ENCODE measurements at places on chromosomes 2 and 18.

- no peak for DNase-seq
Observed at GRCh38 chr2:130339885-130340745, 2.6 kb upstream of the IMP4 start.

DNA sequence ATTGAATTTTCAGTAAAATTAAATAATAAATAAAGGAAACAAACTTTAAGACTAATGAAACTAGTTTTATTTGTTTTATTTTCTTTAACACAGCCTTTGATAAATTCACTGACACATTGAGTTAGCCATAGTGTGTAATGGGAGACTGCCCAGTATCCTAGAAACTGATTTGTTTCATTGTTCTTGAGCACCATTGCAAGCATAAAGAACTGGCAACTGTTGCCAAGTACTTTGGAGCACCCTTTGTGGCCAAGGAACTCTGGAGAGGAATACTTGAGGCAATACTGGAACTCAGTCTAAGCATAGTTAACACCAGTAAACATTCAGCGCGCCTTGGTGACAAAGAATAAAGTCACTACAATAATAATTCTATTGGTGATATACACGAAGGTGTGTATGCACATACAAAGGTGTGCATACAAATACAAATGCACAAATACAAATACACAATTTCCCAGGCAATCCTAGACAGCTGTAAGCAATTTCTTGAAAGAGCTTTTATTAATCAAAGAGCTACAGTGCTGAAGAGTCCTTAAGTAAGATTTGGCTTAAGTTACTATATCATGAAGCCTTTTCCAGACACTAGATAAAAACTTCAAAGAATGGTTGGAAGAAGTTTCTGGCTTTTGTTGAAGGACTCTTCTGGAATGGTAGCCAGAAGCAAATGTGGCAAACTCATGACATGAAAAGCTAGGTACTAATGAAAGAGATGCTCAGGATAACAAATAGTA lies 1371.2 kb downstream of the LRP1B start:
- DNase-seq: no peak

DNA sequence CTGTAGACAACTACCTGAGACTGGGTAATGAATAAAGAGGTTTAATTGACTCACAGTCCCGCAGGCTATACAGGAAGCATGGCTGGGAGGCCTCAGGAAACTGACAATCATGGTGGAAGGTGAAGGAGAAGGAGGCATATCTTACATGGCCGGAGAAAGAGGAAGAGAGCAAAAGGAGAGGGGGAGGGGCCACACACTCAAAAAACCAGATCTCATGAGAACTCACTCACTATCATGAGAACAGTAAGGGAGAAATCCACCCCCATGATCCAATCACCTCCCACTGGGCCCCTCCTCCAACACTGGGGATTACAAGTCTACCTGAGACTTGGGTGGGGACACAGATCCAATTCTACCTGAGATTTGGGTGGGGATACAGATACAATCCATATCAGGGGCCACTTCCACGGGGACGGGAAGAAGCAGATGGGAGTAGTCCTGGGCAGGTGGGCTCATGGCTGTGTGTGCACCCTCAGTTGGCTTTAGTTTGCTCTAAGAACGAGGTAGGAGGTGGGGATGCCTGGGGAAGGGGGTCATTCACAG lies 9.9 kb downstream of the MAB21L4 start:
- DNase-seq: no peak

GRCh38 chr2:197307236-197307932 lies 3.2 kb downstream of the ANKRD44 start:
- no peak for DNase-seq

- DNase-seq: no peak
Observed at GRCh38 chr2:60544062-60544461, 9.4 kb downstream of the BCL11A start.

DNA sequence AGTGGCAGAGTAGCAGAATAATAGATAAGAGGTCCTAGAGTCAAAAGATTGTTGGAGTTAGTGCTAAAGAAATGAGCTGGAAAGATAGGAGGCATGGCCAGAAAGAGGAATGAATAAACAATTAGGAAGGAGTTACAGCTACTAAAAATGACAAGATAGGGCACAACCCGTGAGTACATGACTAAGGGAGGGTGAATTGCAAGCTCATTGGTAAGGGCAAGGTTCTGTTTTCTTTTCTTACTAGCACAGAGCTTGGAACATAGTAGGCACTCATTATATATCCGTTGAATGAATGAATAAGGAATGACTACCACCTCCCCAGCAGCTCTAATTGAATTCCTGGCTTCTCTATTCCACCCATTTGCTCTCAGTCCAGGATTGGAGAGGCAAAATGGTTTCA lies 5.7 kb upstream of the MARCO start:
- no peak for DNase-seq

DNA sequence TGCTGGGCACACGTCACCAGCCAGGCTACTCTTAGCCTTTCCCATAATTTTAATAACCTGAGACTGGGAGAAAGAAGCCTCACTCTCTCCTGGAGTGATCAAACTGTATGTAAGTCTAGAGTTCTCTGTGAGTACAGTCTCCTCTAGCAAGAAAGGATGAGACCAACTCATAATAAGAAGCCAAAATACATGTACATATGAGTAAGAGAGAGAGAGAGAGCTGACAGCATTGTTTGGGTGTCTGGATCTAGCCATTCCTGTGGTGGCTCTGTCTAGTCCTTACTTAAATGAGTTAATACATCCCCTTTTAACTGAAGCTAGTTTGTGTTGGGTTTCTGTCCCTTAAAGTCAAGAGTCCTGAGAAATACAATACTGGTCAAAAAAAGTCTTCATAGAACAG lies 26.0 kb upstream of the ANXA4 start:
- no peak for DNase-seq

DNA sequence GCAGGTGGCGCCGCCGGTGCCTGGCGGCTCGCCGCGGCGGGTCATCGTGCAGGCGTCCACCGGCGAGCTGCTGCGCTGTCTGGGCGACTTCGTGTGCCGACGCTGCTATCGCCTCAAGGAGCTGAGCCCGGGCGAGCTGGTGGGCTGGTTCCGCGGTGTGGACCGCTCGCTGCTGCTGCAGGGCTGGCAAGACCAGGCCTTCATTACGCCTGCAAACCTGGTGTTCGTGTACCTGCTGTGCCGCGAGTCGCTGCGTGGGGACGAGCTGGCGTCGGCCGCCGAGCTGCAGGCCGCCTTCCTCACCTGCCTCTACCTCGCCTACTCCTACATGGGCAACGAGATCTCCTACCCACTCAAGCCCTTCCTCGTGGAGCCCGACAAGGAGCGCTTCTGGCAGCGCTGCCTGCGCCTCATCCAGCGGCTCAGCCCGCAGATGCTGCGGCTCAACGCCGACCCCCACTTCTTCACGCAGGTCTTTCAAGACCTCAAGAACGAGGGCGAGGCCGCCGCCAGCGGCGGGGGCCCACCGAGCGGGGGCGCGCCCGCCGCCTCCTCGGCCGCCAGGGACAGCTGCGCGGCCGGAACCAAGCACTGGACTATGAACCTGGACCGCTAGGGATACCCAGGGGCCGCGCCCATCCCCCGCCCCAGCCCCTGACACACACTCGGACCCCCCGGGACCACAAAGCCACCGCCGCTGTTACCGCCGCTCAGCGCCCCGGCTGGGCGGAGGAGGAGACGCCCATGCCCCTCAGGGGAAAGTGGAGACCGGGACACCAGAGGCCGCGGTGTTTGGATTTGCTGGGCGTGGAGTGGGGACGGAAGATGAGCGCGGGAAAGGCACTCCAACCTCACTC lies 1.1 kb downstream of the CDK5R2 start:
- no peak for DNase-seq

- DNase-seq: no peak
Observed at GRCh38 chr2:1141079-1141478, 190.4 kb downstream of the SNTG2 start.

DNA sequence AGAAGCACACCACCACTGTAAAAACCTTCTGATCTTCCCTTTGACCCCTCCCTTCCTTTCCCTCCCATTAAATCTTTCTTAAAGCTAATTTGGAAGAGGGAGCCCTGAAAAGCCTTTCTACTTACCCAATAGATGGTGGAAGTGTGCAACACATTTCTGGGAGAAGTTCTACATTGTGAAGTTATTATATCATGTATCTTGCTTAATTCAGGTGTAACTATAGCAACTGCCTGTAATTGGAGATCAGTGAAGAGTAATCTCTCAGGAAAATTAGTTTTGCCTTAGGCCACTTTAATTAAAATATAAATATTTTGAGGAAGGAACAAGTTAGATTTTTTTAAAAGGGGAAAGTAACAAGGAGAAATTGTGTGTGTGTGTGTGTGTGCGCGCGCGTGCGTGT lies 266.0 kb downstream of the SH3BP4 start:
- DNase-seq: no peak

- no peak for DNase-seq
Observed at GRCh38 chr2:205767617-205768016, 85.3 kb downstream of the NRP2 start.

GRCh38 chr2:72813841-72814240 lies 12.0 kb downstream of the EXOC6B start:
- DNase-seq: no peak

All from SHP77 (cell line).